Left renal cortex interstitium (tissue), 4 donors: ENCODE measurements at places on chromosomes 5 and 9. TPM values are rescaled to one million over a fixed set of nuclear protein-coding genes. Genes with fewer than 3 reads are reported as not detected.

DNA sequence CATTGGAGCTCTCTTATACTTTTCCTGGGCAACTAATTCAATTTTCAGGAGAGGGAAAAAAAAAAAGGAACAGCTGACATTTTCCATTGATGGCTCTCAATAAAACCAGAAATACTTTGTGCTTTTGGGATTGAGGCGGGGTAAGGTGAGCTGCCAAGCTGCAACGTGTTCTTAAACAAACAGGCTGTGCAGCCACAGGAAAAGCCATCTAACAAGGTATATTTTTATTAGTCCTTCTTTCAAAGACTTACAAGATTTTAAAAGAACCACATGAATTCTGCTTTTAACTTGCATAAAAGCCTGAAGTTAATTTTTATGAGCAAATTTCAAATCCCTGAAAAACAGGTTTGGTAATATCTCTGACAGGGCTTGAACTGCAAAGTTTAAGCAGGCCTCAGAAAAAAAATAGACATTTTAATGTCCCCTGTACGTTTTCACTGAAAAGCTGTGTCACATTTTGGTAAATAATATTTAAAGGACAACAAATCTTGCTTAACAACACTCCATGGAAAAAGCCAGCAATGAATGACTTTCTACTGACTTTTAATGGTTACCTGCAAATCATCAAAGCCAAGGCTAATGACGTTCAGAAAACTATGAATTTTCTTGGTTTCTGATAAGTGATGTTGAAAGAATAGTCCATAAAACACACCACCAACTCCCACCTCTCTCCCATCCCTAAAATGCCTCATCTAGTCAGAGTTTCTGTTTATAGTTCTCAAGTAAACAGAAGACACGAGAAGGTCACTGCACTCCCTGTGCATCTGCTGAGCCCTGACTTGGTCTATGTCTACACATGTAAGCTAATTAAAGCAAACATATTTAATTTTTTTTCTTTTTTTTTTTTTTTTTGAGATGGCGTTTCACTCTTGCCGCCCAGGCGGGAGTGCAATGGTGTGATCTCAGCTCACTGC, 433.6 kb downstream of the PIK3R1 start:
- no peak for DNase-seq

DNA sequence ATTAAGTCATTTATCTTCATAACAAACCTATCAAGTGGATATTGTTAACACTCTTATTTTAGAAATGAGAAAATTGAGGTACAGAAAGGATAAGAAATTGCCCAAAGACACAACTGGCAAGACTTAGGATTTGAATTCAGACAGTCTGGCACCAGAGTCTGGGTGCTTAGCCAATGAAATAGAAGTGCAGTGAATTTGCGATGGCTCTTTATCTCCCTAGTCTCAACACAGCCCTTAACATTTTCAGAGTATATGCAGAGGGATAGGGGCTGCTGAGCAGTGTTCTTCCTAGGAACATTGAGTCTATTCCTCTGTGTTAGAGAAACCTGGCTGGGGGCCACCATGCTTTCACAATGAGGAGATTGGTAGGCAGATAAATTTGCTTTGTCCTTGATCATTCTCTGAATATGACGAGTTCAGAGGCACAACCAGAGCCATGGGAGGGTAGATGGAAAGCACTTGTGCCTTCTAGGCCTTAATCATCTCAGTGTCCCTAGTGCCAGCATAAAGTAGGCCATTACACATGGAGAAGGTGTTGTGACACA, 6.1 kb upstream of the FSD1L start:
- DNase-seq: no peak

- DNase-seq: no peak
Measured at GRCh38 chr5:1728846-1729245, 70.8 kb downstream of the MRPL36 start.

Gene HINT1
- 389 TPM for polyA plus RNA-seq

Gene CBY3
- 0.81 TPM for polyA plus RNA-seq

Gene SOHLH1
- polyA plus RNA-seq: not detected
